GM04504 (cell line): ENCODE measurements at places on chromosomes 1 and 21.

GRCh38 chr1:50633465-50633864 lies 210.2 kb upstream of the DMRTA2 start:
- no peak for DNase-seq

- no peak for DNase-seq
These were observed 399.8 kb downstream of the PLPP3 start for GRCh38 chr1:56179543-56179942.

GRCh38 chr1:181129771-181130606 lies 41.5 kb downstream of the IER5 start:
- no peak for DNase-seq

GRCh38 chr21:21332492-21332891 lies 334.3 kb downstream of the NCAM2 start:
- no peak for DNase-seq

GRCh38 chr21:35529171-35529863 lies 480.2 kb upstream of the RUNX1 start:
- no peak for DNase-seq

- DNase-seq = no peak
These were observed 82.4 kb upstream of the GPR88 start for GRCh38 chr1:100455478-100456072.

- no peak for DNase-seq
These were observed 27.9 kb downstream of the ZBED6 start for GRCh38 chr1:203823306-203823705.

DNA sequence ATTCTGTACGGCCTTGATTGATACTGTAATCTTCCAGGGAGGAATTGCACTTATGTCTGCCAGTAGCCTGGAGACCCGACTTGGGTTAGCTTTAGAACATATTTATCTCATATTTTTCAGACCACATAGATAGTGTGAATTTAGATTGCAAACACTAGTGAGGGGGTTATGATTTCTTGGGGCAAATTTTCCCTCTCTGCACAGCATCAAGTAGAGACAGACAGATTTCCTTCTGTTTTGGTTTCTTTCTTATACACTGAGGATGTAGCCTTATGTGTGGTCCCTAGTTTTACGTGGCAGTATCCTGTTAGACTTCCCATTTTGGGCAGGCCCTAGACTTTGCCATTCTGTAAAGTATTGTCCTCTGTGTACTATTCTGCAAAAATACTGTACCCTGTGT lies 29.0 kb downstream of the SOAT1 start:
- no peak for DNase-seq

GRCh38 chr1:219419065-219419464 lies 193.8 kb downstream of the ZC3H11B start:
- DNase-seq = no peak

DNA sequence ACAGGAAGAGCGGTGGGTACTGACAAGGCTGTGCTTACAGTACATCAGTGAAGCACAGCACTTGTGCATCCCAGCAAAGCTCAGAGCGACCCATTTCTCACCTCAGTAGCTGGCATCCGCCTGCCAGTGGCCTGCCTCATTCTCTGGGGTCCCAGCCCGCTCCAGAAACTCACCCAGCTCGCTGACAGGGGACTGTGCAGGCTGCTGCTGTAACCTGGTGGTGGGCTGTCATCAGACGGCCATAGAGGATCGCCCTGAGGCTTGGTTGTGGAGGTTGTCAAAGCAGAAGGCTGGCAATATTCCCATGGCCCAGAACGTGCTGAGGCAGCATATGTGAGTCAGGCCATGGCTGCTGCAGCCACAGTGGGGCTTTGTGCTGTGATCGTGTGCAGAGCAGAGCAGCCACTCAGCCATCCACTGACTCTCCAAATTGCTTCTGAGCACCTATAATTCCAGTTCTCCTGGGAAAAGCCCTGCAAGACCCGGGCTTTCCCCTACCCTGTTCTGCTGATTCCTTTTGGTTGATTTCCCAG lies 13.6 kb upstream of the GPR137B start:
- no peak for DNase-seq

GRCh38 chr21:40658311-40658710 lies 188.6 kb downstream of the DSCAM start:
- no peak for DNase-seq

- no peak for DNase-seq
These were observed 4.3 kb upstream of the BSND start for GRCh38 chr1:54994355-54994990.

DNA sequence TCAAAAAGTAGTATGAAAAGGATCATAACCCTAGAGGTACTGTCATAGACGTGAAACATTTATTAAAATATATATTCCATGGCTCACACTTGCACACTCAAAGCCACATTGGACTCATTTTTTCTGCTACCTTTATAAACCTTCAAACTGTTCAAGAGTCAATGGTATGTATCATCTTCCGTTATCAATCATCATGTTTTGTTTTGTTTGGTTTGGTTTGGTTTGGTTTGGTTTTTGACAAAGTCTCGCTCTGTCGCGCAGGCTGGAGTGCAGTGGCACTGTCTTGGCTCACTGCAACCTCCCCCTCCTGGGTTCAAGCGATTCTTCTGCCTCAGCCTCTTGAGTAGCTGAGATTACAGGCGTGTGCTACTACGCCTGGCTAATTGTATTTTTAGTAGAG lies 1.8 kb downstream of the IFNAR2 start:
- no peak for DNase-seq

DNA sequence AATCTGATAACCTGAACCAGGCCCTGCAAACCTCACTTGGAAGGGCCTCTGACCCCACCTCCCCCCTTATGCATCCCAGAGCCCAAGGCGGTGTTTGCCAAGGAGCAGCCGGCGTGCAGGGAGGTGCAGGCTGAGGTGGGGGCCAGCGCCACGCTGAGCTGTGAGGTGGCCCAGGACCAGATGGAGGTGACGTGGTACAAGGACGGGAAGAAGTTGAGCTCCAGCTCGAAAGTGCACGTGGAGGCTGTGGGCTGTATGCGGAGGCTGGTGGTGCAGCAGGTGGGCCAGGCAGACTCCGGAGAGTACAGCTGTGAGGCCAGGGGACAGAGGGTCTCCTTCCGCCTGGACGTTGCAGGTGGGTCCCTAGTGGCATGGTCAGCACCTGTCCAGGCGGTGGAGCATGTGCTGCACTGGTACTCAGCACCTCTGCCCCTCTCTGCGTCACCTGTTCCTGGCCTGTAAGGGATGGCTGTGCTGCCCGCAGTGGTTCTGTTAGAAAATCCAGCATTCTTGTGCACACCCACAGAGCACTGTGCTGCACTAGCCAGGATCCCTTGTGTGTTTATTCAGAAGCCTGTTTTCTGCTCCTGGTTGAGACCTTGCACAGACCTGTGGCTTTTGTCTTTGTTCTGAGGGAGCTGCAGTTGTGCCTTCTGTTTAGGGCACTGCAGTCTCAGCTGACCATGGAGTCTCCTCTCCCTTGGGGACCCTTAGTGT lies 11.6 kb downstream of the OBSCN start:
- no peak for DNase-seq

DNA sequence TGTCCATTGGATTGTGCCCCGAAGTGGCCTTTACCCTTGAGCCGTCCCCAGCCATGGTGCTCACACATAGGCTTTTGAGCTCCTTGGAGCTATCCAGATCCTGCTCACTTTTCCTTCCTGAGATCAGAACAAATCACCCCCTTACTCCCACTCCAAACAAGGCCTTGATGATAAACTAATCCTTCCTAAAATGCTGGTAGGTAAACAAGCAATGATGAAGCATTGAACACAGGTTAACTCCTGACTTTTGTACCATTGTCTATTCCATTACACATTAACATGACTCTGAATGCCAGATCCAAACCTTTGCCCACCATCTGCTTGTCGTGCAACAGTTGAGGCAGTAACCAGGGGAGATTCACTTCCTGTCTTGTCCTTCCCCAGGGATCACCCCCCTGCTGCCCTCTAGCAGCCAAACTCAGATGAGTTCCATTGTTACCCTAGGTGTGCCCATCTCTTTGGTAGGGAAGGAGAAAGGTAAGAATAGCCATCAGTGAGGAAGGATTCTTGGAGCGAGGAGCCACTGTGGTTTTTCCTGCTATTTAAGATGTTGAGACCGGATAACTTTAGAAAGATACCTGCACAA lies 79.5 kb upstream of the DNAJC6 start:
- DNase-seq = no peak

DNA sequence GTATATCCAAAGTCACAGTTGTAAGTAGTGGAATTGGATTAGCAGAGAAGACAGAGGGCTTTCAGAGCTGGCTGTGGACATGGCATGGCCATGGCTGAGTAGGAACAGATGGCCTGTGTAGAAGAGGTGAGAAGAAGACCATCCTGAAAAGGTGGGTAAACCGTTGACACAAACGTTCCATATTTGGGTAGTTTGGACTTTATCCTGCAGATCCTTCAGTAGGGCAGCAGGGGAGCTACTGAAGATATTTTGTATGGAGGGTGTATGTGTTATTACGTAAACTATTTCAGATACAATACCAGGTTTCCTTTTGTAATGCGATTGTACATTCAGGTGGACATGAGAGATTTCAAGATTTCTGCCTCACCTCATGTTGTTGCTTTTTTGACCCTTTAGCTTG lies 1.6 kb downstream of the UTP11 start:
- DNase-seq = no peak

DNA sequence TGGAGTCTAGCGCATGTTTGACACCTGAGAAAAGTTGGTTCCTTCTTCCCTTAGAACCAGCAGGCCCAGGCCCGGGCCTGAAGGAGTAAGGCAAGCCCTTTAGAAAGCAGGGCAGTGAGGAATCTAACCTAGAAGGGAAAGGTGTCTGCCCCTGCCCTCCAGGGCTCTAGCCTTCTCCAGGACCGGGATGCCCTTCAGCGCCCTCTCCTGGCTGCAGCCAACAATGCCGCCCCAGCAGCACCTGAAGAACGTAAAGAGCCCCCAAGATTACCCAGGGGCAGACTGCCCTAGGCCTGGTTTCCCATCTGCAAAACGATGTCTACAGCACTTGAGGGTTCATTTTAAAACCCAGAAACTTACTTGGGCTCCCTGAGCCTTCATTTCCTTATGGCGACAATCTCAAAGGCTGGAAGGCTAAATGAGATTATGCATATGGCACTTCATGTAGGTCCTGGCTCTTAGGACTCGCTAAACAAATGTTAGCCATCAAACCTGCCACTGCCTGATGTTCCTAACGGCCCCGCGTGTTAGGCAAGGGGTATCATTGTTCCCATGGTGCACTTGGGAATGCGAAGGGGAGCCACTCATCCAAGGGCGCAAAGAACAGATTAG lies 106.7 kb upstream of the KLHDC7A start:
- no peak for DNase-seq

DNA sequence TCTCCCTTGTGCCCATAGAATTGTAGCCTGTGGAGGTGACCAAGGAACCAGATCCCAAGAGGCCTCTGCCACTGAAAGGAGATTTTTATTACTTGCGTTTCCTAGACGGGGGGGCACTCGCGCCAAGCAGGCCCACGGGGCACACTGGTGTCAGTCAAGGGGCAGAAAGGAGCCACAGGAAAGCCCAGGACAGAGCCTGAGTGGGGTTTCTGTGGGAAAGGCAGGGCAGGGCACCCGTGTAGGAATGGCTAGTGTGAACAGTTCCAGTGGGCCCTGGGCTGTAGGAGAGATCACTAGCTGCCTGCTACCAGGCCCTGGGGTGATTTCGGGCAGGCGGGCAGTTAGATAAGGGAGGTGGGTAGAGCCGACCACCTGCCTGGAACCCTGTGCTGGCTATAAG lies 70.8 kb downstream of the ADARB1 start:
- no peak for DNase-seq

DNA sequence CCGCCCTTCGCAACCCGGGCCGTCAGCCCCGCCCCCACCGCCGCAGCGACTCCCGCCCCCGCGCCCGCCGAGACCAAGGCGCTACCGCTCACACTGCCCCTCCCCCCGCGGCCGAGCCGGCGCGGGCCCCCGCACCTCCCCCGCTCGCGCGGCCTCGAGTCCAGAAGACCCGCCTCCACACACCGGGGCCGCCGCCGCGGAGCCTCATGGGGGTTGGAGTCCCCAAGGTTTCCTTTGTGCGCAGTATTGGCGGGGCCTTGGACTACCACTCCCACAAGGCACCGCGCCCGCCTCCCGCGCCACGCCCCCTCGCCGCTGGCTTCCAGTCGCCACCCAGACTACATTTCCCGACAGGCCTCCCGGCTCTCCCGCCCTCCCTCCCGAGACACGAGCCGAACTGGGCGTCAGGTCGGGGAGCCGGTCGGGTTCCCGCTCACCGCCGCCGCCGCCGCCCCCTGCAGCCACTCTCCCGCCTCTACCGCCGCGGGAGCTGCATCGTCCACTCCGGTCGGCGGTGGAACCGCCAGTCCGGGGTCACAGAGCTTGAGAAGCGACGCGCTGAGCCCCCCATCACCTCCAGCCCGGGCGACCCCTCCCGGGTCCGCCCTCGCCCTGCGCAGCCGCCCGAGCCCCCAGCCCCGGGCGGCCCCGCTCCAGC lies at the start of gene PHF13:
PHF13 (plus strand) TSS at position 371 of the 658 bp plus-strand sequence. CDS start 336 bp downstream, outside the sequence.
- DNase-seq = peak; percentile 98

- no peak for DNase-seq
These were observed 672.9 kb upstream of the PTBP2 start for GRCh38 chr1:96048572-96049212.

DNA sequence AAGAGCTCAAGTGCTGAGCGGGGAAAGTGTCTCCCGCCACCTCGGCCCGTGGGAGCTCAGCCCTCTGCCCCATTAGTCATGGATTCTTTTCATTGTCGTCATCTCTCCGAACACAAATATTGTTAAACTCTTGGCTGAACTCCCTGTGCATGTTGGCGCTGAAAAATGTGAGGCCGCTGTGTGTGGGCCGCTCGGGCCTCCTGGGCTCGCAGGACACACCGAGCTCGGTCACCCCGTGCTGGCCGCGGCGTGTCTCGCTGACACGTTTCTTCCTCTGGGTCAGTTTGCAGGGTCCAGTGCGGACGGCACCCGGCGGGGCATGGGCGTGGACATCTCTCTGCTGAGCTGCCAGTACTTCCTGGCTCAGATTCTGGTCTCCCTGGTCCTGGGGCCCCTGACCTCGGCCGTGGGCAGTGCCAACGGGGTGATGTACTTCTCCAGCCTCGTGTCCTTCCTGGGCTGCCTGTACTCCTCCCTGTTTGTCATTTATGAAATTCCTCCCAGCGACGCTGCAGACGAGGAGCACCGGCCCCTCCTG lies 25.6 kb downstream of the SLC45A1 start:
- peak; percentile 94 for DNase-seq

- DNase-seq = no peak
These were observed 27.4 kb upstream of the ECE1 start for GRCh38 chr1:21317690-21318043.

- no peak for DNase-seq
These were observed 25.1 kb downstream of the NENF start for GRCh38 chr1:212457740-212458338.

GRCh38 chr1:21100481-21100921 lies 76.2 kb downstream of the EIF4G3 start:
- DNase-seq = no peak
